ENCODE measurements at places on chromosomes 6 and 20. TPM values are rescaled to one million over a fixed set of nuclear protein-coding genes. Genes with fewer than 3 reads are reported as not detected.

GRCh38 chr20:61253264-61253639 is 1.2 kb downstream of the CDH4 start:
- DNase-seq, result no peak

GRCh38 chr6:84103029-84103428 is 69.5 kb downstream of the MRAP2 start:
- DNase-seq, result no peak

EYS gene
- 0.82 TPM for total RNA-seq

SLC35F1 gene
- 1.1 TPM for total RNA-seq

LY6G6C gene
- 2.3 TPM for total RNA-seq

GRCh38 chr6:5778317-5778857 is 228.3 kb downstream of the NRN1 start:
- no peak for DNase-seq

DNA sequence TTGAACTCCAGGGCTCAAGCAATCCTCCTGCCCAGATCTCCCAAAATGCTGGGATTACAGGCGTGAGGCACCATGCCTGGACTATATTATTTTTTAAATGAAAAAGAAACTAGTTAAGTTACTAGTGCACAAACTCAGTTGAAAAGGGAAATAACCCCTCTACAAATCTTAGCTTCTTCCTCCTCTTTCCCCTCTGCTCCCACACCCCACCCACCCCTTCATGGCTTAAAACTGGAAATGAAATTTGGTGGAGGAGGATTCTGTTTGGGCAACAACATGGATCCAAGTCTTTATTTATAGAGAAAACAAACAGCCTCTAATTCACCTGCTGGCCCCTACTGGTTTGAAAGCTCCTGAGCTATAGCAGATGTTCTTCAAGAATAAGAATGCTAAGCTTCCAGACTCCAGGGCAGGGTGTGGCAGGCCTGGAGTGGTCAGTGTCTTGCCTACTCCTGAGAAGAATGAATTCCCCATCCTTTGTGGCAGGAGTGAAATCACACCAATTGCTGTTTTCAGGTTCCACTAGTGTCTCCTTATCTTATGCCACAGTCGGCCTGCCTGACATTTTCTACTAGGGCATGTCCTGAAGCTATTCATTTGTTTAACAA is 73.5 kb downstream of the ZFP64 start:
- DNase-seq, result no peak

- no peak for DNase-seq
These were observed 340.4 kb downstream of the CDC5L start for GRCh38 chr6:44727651-44728630.

DNA sequence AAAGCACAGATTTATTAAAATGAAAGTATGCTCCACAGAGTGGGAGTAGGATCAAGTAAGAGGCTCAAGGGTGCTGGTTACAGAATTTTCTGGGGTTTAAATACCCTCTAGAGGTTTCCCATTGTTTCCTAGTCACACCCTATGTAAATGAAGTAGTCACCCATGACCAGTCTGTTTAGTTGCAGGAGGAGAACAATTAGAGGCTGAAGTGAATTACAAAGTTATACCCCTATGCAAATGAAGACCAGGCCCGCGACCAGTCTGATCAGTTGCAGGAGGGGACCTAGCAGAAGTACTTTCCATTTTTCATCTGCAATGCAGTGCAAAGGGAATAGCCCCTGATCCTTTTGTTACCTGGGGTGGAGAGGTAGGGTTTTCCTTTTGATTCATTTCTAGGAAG is 11.8 kb upstream of the FILIP1 start:
- DNase-seq, result no peak

DNA sequence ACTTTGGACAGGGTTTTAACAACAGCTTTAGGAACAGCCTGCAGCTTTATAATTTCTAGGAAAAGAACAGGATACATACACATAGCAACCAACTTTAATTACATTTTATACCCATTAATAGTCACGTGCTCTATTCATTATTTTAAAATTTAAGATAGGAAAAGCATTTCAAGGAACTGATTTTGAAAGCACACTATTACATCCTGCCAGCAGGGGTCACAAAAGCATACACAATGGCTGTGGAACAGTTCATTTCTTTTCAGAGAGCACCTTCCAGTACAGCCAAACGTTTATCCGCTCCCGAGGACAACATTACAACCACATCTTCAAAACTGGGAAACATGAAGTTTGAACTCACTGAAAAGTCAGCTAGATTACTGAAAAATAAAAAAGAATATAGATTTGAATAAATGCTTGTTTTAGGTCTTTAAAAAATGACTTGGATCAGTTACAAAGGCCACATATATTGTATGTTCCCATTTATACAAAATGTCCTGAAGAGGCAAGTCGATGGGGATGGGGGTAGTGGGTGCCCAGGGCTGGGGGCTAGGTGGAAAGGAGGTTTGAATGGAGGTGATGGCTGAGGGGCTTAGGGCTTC is 104.6 kb upstream of the EXOC2 start:
- DNase-seq, result peak; percentile 60

- no peak for DNase-seq
These were observed 28.9 kb downstream of the TBC1D7 start for GRCh38 chr6:13299403-13299821.

CLIC5 gene
- 74.9 TPM for total RNA-seq

C20orf141 gene
- total RNA-seq, result not detected

DNA sequence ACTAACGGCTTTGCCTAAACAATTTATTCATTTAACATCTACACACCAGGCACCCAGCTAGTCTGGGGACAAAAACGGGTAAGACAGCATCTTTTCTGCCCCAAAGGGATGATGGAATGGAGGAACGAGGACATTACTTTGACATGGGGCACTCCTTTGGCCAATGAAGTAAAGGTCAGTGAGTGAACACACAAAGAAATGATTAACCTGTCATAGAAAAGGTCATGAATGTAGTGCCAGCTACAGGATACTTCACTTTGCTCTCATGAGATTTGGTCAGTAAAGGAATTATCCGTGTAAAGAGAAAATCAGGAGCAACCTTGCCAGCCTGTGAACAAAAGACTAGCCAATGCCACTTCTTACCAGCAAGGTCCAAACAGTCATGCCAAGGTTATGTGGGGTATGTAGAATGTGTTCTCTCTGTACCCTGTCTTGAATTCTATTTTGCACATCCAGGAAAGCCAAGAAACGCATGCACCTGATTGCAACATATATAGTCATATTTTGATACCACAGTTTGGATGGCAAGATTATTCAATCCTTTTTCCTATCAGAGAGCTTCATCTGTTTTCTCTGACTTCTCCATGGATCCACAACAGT is 145.3 kb downstream of the GMPR start:
- DNase-seq, result no peak

DNA sequence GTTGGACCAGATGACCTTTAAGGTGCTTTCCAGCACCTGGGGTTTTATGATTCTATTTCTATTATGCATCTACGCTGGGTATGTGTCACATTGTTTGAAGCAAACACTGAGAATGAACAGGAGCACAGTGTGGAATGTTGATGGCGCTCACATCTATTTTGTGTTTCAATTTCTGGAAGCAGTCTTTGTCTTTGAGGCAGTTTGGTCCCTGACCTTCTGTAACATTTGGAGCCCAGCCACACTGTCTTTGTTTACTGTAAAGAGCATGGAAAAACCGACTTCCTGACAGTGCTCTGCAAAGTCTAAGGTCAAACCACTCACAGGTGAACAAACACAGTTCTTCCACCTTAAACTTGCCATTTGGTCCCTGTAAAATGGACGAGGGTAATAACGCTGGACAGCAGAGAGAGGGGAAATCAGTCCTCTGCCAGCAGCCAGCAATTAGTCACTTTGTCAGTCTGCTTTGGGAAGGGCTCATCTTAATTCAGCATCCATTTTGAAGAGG is 155.5 kb downstream of the PRL start:
- DNase-seq, result no peak

DNA sequence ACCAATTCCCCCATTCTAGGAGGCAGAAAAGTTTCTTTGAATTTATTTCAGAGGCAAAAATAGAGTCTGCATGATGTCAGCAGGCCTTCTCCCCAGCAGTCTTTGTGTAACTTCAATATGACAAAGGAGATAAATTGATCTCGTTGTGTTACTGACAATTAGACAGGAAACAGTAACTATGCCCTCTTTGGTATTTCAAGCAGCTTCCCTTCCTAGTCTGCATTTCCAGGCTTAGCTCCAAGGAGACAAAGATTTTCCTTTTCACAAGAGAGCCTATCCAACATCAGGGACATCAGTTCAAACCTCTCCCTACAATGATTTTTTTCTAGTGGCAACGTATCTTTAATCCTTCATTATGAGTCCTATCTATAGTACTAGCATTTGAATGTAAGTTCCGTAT is 245.9 kb upstream of the HSF2 start:
- DNase-seq, result no peak

MUC21 gene
- not detected for total RNA-seq

GRCh38 chr6:75495011-75495410 is 1.4 kb upstream of the FILIP1 start:
- DNase-seq, result no peak

CPXM1 gene
- 1.1 TPM for total RNA-seq

DNA sequence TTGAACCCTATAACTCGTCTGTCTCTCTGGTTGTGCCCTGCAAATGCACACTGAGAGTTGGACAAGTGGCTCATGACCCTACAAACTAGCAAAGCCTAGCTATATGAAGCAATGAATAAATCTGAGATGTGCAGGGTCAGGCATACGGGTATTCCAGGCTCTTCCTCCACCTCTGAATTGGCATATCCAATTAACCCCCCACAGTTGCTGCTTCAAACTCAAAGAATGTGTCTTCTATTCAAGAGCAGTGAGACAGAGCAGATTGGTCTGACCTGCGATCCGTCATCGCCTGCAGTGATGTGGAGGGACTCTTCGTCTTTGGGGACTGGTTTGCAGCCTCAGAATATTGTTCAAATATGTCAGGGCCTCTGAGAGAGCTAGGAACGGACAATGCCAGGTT is 59.8 kb downstream of the LAMP5 start:
- DNase-seq, result no peak

GRCh38 chr20:15612198-15612597 is 961.0 kb downstream of the KIF16B start:
- no peak for DNase-seq

GRCh38 chr20:10282979-10283456 is 64.4 kb downstream of the SNAP25 start:
- DNase-seq, result no peak

GRCh38 chr20:58884966-58885365 is 32.5 kb downstream of the GNAS start:
- DNase-seq, result no peak

CYP21A2 gene
- total RNA-seq, result 3.3 TPM

NKX2-4 gene
- not detected for total RNA-seq

GRCh38 chr6:3347826-3348225 is 89.1 kb downstream of the PSMG4 start:
- no peak for DNase-seq

MAP3K4 gene
- total RNA-seq, result 32.1 TPM

TTBK1 gene
- 0.48 TPM for total RNA-seq

ZSWIM3 gene
- total RNA-seq, result 4.6 TPM

- no peak for DNase-seq
These were observed 114.8 kb upstream of the MARCKS start for GRCh38 chr6:113742342-113742741.

DNA sequence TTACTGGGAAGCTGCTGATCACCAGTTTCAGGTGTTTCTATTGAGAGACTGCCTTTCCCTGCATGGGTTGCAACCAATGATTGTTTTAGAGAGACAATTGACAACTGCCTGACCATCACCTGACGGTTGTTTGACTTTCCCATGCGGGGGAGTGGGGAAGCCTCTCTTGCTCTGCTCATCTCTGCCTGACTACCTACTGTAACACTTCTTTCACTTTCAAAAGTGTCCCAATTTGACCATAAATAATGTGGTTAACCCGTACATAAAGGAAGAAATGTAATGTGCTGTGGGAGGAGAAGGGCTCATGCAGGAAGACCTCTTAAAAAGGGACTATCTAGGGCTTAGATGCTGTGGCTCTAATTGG is 122.1 kb upstream of the PHACTR1 start:
- DNase-seq, result no peak

SMIM29 gene
- 12.8 TPM for total RNA-seq

- peak; percentile 40 for DNase-seq
These were observed 51.7 kb downstream of the CHMP4B start for GRCh38 chr20:33862709-33863403.

BFSP1 gene
- total RNA-seq, result 0.50 TPM

DNA sequence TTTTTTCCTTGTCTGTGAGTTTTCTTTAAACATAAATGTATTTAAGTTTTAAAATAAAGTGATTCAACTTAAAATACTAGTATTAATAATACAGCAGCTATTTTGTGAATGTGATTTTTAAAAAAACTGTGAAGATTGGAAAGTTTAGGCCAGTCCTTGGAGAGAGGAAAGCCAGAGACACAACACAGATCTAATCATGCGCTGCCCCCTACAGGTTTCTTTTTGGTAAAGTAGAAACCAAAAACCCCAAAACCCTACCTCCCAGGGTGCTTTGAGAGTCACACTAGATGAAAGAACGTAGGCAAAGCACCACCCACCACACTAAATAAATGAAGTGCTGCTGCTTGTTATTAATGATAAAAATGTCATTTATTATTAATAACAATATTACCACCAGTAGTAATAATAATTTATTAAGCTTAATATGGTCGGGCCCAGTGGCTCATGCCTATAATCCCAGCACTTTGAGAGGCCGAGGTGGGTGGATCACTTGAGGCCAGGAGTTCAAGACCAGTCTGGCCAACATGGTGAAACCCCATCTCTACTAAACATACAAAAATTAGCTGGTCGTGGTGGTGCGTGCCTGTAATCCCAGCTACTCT is 33.7 kb downstream of the SLC9A8 start:
- peak; percentile 73 for DNase-seq

DNA sequence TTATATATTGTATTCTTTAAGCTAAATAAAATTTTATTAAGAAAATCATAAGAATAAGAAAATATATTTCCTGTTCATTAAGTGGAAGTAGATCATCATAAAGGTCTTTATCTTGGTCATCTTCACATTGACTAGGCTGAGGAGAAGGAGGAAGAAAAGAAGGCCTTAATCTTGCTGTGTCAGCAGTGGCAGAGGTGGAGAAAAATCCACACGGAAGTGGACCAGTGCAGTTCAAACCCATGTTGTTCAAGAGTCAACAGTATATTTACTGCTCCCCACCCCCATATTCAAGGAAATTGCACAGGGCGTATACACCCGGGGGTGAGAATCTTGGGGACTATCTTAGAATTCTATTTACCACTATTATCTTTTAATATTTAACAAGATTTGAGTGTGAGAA is 178.6 kb upstream of the SCGN start:
- peak; percentile 45 for DNase-seq

OR2J3 gene
- total RNA-seq, result not detected

- no peak for DNase-seq
These were observed 17.0 kb downstream of the HSPA1B start for GRCh38 chr6:31844507-31844906.

DNA sequence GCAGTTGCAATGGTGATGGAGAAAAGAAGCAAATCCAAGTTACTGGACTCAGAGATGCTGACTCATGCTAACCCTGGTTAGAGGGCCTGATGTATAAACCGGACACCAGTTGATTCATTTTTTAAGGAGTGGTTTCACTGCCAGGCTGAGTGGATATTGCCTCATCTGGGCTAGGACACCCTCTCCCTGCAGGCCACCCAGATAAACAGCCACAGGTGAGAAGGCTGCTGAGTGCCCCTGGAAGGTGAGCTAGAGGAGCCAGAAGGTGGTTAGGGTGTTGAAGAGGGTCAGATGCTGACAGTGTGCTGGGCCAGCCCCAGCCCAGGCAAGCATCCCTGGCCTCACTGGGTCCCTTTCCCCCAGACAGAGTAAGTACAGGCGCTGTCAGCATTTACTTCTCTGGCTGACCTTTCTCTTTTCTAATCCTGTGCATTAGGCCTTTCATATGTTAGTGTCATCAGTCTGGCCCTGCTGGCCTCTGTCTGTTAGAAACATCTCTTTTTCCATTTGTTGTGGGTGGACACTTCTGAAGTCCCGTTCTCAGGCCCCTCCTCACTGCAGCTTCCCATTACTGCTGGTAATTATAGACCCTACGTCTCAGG is 13.5 kb downstream of the EPB41L1 start:
- DNase-seq, result no peak

MEP1A gene
- 38.0 TPM for total RNA-seq
